ENCODE measurements at places on chromosomes 6 and 20.
A peak's percentile ranks its signal among the peaks of the same experiment; 100 is the strongest.

GRCh38 chr20:34941226-34941625, 14.4 kb downstream of the GSS start:
- no peak overlapping the region for H3K27ac ChIP-seq
- H3K4me1 ChIP-seq = no peaks in the 10 kb centered on the region
- no peak overlapping the region for H3K4me3 ChIP-seq
- peaks cover 51% of the 10 kb centered on the region for H3K36me3 ChIP-seq

- no peaks in the 10 kb centered on the region for H3K36me3 ChIP-seq
- H3K27ac ChIP-seq = peak overlapping the region; percentile 13
- H3K27me3 ChIP-seq = peaks cover 7% of the 10 kb centered on the region
- DNase-seq = no peak
- peaks cover 5% of the 10 kb centered on the region for H3K4me1 ChIP-seq
These were observed 38.3 kb upstream of the FAM184A start for GRCh38 chr6:119116712-119117281.

- DNase-seq = no peak
- H3K27me3 ChIP-seq = no peaks in the 10 kb centered on the region
- peaks cover 5% of the 10 kb centered on the region for H3K4me1 ChIP-seq
- H3K4me3 ChIP-seq = no peak overlapping the region
- H3K36me3 ChIP-seq = peaks cover 84% of the 10 kb centered on the region
- no peak overlapping the region for H3K27ac ChIP-seq
These were observed 176.4 kb downstream of the TBC1D32 start for GRCh38 chr6:121157906-121158305.

DNA sequence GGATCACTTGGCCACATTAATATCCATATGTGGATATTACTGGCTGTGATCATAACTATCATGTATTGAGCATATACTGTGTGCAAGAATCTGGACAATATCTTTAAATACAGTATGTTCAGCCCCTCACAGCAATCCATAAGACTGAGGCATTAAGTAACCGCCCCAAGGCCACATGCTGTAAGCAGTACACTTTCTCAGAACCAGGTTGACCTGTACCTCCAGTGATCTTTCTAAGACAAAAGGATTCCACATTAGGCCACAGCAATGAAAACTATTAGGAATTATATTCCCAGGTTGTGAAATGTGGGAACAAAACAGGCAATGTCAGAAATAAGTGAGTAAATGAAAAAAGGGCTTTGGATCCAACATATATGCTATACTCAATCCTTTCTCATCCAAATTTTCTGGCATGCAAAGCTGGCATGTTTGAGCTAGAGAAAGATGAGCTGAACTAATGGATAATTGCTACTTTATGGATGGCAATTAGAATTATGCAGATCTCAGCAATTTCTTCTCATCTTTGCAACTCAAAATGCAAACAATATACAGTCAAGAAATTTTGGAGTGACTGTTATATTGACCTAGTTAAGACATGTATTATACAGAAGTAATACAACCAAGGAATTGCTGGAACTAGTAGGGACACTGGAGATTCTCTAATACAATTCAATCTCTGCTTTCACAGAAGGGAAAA, 86.9 kb downstream of the KIF6 start:
- H3K27ac ChIP-seq = no peak overlapping the region
- peaks cover 7% of the 10 kb centered on the region for H3K27me3 ChIP-seq
- no peak overlapping the region for H3K4me3 ChIP-seq

DNA sequence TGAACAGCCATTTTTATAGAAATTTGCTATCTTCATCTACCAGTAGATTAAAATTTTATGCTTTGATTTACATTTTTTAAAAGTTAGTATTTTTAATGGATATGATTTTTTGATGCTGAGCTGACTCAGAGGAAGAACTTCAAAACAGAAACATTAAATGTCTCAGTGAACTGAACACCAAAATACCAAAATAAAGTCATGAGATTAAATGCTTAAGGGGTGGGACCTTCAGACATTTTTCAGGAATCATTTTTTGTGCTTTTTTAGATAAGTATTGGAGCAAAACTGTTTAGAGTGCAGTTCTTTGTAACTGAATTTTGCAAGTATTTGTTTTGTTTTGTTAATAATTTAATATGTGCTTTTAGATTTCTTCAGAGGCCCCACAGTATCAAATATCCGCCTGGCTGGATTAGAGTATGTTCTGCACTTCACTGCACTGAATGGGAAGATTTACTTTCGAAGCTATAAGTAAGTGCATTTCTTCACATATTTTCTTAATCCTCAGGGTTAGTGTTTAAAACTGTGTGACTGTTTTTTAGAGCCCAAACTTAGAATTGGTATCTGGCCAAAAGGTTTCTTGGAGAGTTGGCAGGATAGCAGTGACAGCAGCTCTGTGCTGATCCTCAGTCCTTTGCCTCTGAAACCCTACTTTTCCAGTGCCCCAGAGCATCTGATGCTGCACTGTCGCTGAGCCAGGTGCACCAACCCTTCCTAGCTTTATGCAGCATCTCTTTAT, 33.7 kb downstream of the RPF2 start:
- no peak overlapping the region for H3K27ac ChIP-seq
- no peak for DNase-seq
- no peaks in the 10 kb centered on the region for H3K4me1 ChIP-seq
- H3K4me3 ChIP-seq = no peak overlapping the region

DNA sequence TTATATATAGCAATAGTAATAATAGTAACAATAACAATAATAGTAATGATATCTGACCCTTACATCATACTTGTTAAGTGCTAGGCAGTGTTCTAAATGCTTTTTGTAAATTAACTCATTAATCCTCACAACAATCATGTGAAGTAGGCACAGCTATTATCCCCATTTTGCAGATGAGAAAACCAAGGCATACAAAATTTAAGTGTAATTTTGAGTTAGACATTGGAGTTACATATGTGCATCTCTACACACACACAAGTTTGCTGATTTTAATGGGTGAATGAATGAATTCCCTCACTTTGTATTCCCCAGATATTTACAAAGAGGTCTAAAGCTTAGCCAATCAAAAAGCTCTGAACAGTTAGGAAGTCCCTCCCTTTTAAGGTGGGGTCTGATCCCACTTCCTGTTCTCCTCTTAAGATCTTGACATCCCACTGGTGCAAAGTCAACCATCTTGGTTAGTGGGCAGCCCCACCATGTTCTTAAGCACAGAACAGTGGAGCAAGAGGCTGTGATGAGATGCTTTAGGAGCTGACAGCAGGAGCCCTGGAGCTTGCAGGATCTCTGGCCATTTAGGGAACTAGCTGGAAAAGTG, 85.3 kb upstream of the FOXP4 start:
- DNase-seq = no peak
- H3K27ac ChIP-seq = no peak overlapping the region
- H3K36me3 ChIP-seq = no peaks in the 10 kb centered on the region
- peaks cover 39% of the 10 kb centered on the region for H3K4me1 ChIP-seq
